ENCODE measurements at places on chromosomes 11 and 22.

DNA sequence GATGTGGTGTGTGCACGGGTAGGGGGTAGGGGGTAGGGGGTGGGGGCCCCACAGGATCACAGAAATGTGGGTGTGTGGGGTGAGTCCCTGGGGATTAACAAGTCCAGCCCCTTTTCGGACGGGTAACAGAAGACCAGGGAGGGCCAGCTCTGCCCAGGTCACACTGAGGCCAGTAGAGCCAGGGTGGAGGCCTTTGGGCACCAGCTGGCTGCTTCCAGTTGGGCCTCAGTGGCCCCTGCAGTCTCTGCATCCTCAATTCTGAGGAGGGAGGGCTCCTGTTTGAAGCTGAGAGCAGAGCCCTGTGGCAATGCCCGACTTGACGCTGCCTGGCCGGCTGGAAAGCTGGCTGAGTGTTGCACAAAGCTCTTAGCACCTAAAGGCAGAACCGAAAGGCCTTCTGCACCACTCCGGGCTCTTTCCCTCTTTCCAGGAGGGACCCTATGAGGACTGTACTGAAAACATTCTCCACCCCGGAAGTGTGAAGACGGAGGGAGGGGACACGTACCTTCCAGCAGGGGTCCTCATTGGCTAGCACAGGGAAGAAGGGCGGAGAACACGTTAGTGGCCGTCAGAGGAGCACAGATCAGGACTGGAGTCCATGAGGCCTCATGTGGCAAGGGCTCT is 120.4 kb downstream of the PHF21B start:
- no peak for DNase-seq

GRCh38 chr11:111807076-111807475 is 40.9 kb upstream of the PPP2R1B start:
- DNase-seq = no peak

DNA sequence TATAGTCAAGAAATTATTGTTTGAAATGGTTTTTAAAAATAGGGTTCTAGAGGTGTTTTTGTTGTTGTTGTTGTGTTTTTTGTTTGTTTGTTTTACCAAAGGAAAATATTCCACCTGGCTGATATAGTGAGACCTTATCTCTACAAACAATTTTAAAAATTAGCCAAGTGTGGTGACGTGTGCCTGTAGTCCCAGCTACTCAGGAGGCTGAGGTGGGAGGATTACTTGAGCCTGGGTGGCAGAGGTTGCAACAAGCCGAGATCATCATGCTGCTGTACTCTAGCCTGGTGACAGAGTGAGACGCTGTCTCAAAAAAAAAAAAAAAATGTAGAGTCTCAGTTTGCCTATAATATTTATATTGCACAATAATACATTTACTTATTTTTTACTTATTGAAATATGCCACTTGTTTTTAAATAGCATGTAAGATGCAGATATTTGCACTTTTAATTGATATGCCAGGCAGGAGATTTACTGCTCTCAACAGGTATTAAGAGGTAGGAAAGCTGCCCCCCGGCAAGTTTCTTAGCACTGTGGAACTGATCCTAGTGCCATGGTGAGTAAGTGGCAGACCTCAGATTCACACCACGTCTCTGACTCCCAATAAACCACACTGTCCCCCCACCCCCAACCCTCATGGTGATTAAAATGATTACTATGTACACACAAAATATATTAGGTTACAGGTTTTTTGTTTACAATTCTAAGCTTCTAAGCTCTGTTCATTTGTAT is 157.4 kb downstream of the TEAD1 start:
- no peak for DNase-seq

DNA sequence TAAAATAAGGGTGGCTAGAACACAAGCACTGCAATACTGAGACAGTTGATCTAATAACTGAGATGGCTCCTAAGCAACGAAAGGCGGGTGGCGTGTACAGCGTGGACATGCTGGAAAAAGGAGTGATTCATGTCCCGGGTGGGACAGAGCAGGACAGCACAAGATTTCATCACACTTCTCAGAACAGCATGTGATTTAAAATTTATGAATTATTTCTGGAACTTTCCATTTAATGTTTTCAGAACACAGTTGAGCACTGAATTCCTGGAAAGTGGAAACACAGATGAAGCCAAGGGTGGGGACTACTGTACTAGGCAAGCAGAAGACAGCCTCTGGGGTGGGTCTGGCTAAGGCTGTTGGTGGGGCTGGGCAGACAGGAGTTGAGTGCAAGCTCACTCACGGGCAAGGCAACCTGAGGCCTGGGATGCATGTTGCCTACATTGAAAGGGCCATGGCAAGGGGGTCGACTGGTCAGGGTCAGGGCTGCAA is 165.6 kb upstream of the DDI1 start:
- DNase-seq = no peak

- no peak for DNase-seq
These were observed 761.3 kb downstream of the OPCML start for GRCh38 chr11:132770829-132771530.

- DNase-seq = no peak
These were observed 194.9 kb downstream of the SWAP70 start for GRCh38 chr11:9858822-9859221.
